Smooth muscle cell of trachea (primary cell): ENCODE measurements at places on chromosomes 6 and 20. TPM values are rescaled to one million over a fixed set of nuclear protein-coding genes. Genes with fewer than 3 reads are reported as not detected.

TSBP1 gene
- total RNA-seq: not detected in 2 replicates

LTB gene
- not detected in 2 replicates for total RNA-seq

C4B gene
- total RNA-seq: 6.4 and 6.8 TPM in 2 replicates

PNLDC1 gene
- total RNA-seq: not detected in 2 replicates

PRDM13 gene
- not detected in 2 replicates for total RNA-seq

DUSP15 gene
- total RNA-seq: 0.33 TPM in 1 of 2 replicates, not detected in the other

ID4 gene
- total RNA-seq: 3.6 and 3.8 TPM in 2 replicates

PKIG gene
- 129 and 140 TPM in 2 replicates for total RNA-seq

BPI gene
- under 0.01 TPM in 1 of 2 replicates, not detected in the other for total RNA-seq

SLC17A1 gene
- not detected in 2 replicates for total RNA-seq
